Caudate nucleus (tissue), 63 donors: ENCODE measurements at places on chromosomes 2 and 18.

DNA sequence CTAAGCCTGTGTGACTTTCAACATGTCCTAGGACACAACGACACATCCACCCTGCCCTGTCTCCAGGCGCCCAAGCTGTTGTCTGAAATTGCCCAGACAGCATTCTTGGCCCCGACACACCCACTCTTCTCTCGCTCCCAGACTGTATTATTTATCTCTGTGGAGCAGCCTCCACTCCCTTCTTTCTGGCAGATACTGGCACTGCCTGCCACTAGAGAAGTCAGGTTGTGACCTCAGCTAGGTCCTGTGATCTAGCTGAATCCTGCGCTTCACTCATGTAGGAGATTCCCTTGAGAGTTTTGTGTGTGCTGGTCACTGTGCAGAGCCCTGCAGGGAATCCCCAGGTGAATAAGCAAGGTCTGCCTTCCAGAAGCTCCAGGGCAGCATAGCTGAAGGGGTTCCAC, 77.1 kb upstream of the TNP1 start:
- DNase-seq: no peak

GRCh38 chr18:60962625-60963024, 370.6 kb upstream of the CDH20 start:
- DNase-seq: no peak

DNA sequence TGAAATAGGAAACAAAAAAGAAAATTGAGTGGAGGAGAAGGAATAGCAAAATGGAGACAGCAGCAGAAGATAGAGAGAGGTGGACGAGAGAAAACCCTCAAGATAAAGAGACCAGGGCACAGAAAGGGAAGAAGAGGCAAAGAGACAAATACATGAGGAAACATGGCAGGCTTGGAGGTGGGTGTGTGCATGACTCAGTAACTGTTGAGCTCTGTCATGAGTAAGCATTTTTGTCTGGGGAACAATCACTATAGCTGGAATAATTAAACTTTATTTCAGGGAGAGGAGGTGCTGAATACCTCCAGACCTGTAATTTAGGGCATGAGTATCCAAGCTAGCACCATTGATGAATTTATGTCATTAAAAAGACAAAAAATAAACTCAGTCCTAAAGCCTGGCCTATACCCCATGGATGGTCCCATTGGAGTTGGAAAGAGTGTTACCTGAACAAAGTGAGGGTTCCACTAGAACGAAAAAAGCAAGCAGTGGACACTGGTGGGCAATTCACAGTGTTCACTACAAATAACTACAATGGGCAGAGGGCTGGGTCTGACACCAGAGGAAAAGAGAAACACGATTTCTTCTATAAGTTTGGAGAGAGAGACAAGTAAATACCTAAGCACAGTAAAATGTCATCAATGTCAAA, 145.5 kb downstream of the ADCYAP1 start:
- DNase-seq: no peak

DNA sequence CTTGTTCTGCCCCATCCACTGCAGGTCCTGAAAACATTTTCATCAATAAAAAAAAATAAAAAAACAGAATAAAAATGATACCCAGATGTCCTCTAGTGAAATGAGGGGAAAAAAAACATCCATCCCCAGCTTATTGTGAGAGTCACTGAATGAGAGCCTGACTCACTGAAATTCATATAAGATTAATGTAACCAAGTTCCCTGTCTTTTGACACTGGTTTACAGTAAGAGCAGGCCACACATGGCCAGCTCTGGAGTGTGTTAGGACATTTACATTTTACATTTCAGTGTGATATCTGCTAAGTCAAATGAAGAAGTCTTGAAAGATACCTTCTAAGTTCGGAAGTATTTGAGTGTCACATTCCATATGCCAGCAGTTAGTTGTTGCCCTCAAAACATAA, 21.1 kb upstream of the IL18R1 start:
- DNase-seq: no peak

DNA sequence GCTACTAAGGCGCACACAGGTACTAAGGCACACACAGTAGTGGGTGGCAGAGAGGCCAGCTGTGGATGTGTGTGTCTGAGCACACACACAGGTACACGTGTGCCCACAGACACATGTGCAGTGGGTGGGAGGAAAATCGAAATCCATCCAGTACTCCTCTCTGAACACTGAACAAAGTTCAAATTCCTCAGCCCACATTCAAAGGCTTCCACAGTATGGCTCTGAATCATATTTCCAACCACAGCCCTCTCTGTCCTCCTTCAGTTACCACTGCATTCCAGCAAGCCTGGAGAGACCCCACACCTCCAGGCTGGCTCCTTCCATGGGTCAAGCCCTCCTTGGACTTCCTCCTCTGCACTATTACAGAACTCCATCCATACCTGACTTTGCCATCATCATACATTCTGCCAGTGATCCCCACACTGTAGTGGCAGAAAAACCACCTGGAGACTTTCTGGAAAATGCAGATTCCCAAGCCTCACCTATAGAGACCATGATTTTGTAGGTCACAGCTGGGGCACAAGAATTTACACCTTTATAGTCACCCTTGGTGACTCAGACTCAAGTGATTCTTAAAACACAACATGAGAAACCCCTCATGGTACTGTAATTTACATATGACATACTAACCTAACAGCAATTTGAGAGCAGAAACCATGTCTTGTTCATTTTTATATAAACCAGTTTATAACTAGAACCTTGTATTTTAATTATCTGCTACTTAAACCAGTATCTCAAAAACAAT, 31.4 kb downstream of the EPG5 start:
- no peak for DNase-seq
